ENCODE measurements at places on chromosomes 1 and 21. TPM values are rescaled to one million over a fixed set of nuclear protein-coding genes. Genes with fewer than 3 reads are reported as not detected.
A peak's percentile ranks its signal among the peaks of the same experiment; 100 is the strongest.

RAP1GAP gene
- total RNA-seq = 0.33 TPM

DNA sequence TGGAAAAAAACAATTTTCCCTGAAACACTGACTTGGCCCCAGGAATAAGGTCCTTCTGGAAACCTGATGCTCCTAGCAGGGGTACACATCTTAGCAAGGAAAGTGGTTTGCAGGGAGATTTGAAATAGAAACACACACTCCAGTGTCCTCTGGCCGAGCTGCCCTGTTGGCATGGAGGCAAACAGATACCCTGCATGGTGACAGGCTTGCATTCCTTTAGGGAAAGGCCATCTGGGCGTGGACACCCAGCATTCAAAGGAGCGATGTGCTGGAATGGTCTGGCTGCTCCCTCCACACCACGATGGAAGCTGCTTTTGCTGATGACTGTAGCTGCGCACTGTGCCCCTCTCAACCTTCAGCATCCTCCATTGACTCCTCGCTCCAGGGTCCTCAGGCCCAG lies 41.5 kb upstream of the BCAR3 start:
- DNase-seq = no peak
- H3K4me1 ChIP-seq = peaks cover 18% of the 10 kb centered on the region
- no peaks in the 10 kb centered on the region for H3K36me3 ChIP-seq
- H3K4me3 ChIP-seq = no peak overlapping the region

- H3K36me3 ChIP-seq = no peaks in the 10 kb centered on the region
- peaks cover 7% of the 10 kb centered on the region for H3K4me1 ChIP-seq
- H3K27ac ChIP-seq = no peak within 1 kb of the TSS
Observed at GRCh38 chr1:13513895-13514546, at the start of gene LRRC38. Gene LRRC38 (minus strand): TSS chr1:13514003. CDS start chr1:13513593, 410 bp downstream.

DNA sequence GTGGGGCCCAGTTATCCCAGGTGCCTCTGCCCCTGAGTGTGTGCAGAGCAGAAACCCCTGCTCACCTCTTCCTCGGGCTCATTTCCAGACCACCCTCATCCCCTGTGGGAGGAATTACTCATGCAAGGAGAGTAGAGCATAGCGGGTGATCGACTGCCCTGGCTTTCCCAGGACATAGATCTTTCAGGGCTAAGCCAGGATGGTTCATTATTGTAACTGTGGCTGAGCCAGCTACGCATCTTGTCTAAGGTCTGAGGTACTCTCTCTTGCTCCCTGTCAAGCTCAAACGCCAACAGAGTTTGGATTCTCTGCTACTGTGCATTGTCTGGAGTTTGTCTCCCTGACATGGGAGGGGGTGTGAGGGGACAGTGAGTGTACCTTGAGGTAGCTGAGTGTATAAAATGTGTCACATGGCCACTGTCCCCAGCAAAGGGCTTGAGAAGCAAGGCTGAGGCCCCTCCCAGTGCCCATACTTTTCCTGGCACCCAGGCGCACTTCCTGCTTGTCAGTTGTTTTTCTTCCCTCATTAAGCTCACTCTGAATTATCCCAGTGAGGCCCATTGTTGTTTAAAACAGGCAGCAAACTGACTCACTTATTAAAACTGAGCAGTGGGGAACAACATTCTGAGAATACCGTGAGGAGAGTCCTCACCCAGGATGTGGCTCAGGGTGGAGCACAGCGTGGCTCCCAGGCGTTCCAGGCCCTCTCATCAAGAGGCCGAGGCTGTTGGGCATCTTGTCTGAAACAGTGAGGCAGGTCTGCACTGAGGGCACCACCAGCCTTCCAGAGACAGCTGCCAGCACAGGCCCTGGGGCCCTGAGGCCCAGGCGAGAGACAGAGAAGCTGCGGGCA lies 92.9 kb downstream of the LAMC2 start:
- DNase-seq = no peak
- no peaks in the 10 kb centered on the region for H3K36me3 ChIP-seq
- no peaks in the 10 kb centered on the region for H3K27me3 ChIP-seq
- no peak overlapping the region for H3K4me3 ChIP-seq
- H3K27ac ChIP-seq = peak overlapping the region; percentile 3

GRCh38 chr1:243513726-243514491 lies 258.1 kb downstream of the SDCCAG8 start:
- no peaks in the 10 kb centered on the region for H3K4me1 ChIP-seq
- no peaks in the 10 kb centered on the region for H3K27me3 ChIP-seq
- no peak overlapping the region for H3K27ac ChIP-seq
- H3K4me3 ChIP-seq = no peak overlapping the region
- peaks cover 20% of the 10 kb centered on the region for H3K36me3 ChIP-seq

- peaks cover 31% of the 10 kb centered on the region for H3K4me1 ChIP-seq
- H3K36me3 ChIP-seq = peaks cover 4% of the 10 kb centered on the region
- H3K27ac ChIP-seq = no peak overlapping the region
- H3K4me3 ChIP-seq = no peak overlapping the region
- no peak for DNase-seq
Observed at GRCh38 chr1:43878854-43879253, 54.7 kb upstream of the ARTN start.

SLC44A3 gene
- 0.83 TPM for total RNA-seq

DNA sequence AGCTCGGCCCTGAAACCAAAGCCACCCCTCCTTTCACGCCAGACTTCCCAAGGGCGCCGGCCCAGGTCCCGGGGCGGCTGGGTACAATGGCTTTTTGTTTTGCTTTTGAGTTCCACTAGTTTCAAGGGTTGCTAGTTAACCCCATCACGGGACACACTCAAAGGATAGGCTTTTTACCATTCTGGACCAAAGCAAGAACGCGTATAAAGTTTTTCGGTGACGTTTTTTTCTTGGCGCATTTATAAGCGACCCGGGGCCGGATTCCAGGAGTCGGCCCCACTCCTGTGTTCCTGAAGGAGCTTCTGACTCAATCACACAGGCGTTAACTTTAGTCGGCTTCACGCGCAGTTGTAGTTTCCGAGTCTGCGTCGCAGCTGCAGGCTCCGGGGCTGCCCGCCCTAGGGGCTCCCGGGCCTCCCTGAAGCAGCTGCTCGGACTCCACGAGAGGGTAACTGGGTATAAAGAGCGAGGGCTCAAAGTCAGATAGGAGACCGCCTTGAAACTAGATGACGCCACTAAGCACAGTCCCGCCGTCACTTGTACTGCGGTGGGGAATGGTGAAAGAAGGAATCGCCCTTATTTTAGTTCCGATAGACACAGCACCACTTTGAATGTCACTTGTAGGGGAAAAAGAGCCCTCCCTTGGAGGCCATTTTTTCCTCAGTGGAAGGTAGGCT lies 707 bp upstream of the KLHL21 start:
- no peaks in the 10 kb centered on the region for H3K27me3 ChIP-seq
- H3K36me3 ChIP-seq = peaks cover 14% of the 10 kb centered on the region
- peaks cover 60% of the 10 kb centered on the region for H3K4me1 ChIP-seq
- H3K27ac ChIP-seq = peak overlapping the region; percentile 97
- peak overlapping the region; percentile 70 for H3K4me3 ChIP-seq

- H3K27me3 ChIP-seq = no peaks in the 10 kb centered on the region
- no peak for DNase-seq
- H3K27ac ChIP-seq = no peak overlapping the region
- no peak overlapping the region for H3K4me3 ChIP-seq
- H3K36me3 ChIP-seq = no peaks in the 10 kb centered on the region
- no peaks in the 10 kb centered on the region for H3K4me1 ChIP-seq
Observed at GRCh38 chr1:2154022-2154421, 40.5 kb downstream of the FAAP20 start.

DNA sequence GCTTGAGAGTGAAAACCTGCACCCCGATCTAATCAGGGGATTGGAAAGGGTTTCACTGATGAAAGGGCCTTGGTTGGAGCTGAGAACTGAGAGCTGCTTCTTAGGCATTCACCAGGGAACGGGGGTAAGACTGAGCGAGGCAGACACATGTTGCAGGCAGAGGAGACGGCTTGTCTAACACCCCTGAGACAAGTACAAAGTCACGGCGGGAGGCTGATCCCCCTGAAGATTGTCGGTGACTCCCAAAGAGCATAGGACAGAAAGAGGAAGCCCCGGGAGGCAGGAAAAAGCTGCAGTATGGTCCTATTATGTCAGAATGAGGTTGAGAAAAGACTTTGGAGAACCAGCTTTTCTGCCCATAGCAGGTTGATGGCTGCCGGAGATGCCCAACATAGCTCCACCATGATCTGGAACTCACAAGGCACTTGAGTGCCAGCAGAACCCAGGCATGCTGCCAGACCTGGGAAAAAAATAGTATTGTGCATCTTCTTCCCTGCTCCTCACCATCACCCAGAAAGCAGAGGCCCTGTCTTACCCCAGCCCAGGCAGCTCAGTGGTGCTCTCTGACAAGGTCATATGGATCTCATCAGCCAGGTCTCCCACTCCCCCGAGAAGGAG lies 463.9 kb upstream of the PROX1 start:
- no peak overlapping the region for H3K4me3 ChIP-seq
- H3K4me1 ChIP-seq = no peaks in the 10 kb centered on the region
- no peaks in the 10 kb centered on the region for H3K36me3 ChIP-seq
- no peaks in the 10 kb centered on the region for H3K27me3 ChIP-seq
- no peak overlapping the region for H3K27ac ChIP-seq
- no peak for DNase-seq

All from esophagus muscularis mucosa (tissue), 4 donors.